ENCODE measurements at places on chromosomes 12 and 14.

DNA sequence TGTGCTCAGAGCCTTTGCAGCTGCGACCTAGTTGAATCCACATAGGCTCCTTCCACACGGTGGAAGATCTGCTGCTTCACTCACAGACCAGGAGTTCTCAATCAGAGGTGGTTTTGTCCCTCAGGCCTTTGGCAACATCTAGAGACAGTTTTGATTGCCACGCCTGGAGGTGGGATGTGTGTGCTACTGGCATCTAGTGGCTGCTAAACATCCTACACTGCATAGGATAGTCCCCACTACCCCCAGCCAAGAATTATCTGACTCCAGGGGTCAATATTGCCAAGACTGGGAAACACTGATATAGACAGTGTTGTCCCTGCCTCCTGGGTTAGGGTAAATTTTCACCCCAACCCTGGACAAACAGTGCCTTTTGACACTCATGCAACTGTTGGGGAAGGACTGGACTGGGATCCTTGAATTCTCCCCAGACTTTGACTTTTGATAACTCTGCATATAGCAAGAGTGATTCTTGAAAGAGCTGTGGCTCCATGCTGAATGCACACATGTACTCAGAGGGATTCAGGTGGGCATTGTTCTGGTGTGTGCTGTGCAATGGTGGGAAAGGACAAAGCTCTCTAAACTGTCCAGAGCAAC is 39.8 kb downstream of the BAZ2A start:
- DNase-seq = peak; percentile 43

DNA sequence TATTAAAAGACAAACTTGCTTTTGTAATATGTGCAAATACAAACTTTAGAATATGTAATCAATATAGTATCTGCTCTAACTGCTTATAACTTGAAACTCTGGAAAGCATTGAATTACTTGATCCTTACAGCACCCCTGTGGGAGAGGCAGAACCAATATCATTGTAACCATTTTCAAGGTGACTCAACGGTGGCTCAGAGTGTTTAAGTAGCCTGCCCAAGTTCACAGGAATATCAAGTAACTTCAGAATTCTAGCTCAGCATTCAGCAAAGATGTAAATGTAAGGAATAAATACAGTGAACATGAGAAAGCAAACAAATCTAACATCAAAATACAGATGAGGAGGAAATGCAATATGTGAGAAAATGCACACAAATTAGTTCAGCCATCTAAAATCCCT is 264.6 kb downstream of the NELL2 start:
- DNase-seq = no peak

GRCh38 chr14:100402631-100403030 is 79.5 kb downstream of the SLC25A47 start:
- no peak for DNase-seq

DNA sequence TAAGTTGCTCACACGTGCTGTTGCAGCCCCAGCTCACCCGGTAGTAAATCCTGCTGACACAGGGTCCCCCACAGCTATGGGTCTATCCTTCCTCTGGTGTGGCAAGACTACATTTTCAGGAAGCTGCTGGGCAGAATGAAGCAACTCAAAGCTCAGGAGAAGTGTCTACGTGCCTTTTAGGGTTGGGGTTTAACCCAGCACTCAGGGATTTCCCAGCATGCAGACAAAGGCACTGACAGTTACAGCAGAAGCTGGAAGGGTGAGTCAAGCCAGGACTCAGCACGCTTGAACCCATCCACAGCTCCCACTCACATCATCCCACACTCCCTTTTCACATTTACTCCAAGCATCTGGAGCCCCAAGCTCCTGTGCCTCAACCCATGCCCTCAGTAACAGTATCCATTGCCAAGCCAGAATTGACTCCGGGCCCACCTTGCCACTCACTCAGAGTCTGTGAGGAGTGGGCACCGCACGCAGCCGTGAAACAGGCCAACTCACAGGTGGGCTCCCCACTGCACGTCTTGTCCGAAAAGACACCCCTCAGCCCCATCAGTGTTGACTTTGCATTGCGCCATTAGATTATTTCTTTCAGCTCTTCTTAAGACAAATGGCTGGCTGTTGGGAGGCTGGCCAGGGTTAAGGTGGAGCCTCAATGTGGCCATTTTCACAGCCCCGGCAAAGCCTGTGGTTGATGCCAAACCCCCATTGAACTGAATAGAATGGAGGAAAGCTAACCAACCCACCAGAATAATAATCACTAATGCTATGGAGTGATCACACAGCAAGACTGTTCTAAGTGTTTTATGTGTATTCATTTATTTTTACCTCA is 59.6 kb downstream of the ZFP36L1 start:
- peak; percentile 92 for DNase-seq

- no peak for DNase-seq
These were observed 190.4 kb upstream of the CPNE8 start for GRCh38 chr12:39095636-39096330.

DNA sequence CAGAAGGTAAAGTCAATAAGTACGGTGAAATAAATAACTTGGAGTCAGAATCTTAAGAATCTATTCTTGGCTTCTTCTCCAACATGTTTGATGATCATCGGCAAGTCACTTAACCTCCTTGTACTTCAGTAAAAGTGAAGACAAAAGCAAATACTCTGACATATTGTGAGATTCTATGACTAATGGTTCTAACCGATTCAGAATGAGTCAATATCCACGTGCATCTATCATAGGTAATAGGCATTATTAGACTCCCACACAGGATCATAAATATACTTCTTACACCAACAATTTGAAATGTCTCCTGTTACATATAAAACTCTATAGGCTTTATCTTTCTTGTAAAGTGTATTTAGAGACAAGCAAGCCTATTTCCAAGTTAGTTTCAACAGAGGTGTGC is 144.4 kb upstream of the ATXN7L3B start:
- no peak for DNase-seq

GRCh38 chr14:73468828-73469375 is 10.6 kb upstream of the NUMB start:
- DNase-seq = no peak

- DNase-seq = no peak
These were observed 6.4 kb downstream of the AP5M1 start for GRCh38 chr14:57275023-57275664.

DNA sequence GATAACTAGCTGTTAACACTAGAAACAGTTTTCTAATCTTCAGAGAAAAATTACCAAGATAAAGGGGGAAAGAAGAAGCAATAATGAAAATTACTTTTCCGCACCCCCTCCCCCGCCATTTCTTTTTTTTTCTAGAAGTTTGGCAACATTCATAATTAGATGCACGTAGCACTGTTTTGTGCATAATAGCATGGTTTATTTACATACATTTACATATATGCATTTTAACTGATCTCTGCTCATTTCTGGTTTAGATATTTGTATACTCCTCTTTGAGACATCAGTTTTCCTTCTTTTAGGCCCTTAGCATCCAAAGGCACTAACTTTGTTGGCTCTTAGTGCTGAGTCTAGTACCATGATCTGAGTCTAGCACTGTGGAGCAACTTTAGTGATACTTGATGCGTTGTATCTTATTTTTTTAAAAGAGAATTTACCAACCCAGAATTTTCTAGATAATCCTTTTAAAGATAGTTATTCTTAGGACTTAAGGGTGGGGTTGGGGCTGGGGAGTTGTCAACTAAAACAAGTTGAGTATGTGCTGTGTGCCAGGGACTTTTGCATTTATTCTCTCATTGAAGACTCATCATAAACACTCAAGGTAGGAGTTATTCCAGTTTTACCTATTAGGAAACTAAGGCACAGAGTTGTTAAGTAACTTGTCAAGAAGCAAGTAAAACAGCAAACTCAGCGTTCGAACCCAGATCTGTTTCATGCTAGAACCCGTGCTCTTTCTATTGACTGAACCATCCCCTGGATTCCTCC is 110.5 kb downstream of the DIP2B start:
- no peak for DNase-seq

- DNase-seq = no peak
These were observed 39.5 kb downstream of the GALNT16 start for GRCh38 chr14:69299286-69300035.

DNA sequence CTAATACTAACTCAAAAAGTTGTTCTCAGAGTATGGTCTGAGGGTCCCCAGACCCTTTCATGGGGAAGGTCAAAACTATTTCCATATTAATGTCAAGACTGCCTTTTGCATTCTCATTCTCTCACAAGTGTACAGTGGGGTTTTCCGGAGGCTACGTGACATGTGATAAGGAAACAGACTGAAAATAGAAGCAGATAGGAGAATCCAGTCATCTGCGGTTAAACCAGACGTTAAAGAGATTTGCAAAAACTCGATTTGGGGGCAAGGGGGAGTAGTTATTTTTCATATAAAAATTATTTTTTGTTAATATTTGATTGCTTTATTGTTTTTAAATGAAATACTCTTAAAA is 1.0 kb upstream of the NAP1L1 start:
- peak; percentile 74 for DNase-seq

GRCh38 chr12:18290386-18290785 is 29.1 kb downstream of the PIK3C2G start:
- no peak for DNase-seq

- no peak for DNase-seq
These were observed 55.3 kb downstream of the ISCA2 start for GRCh38 chr14:74548881-74549280.

- DNase-seq = no peak
These were observed 15.1 kb upstream of the WNK1 start for GRCh38 chr12:737122-737739.

- DNase-seq = no peak
These were observed 3.0 kb downstream of the SSTR1 start for GRCh38 chr14:38210587-38211216.

DNA sequence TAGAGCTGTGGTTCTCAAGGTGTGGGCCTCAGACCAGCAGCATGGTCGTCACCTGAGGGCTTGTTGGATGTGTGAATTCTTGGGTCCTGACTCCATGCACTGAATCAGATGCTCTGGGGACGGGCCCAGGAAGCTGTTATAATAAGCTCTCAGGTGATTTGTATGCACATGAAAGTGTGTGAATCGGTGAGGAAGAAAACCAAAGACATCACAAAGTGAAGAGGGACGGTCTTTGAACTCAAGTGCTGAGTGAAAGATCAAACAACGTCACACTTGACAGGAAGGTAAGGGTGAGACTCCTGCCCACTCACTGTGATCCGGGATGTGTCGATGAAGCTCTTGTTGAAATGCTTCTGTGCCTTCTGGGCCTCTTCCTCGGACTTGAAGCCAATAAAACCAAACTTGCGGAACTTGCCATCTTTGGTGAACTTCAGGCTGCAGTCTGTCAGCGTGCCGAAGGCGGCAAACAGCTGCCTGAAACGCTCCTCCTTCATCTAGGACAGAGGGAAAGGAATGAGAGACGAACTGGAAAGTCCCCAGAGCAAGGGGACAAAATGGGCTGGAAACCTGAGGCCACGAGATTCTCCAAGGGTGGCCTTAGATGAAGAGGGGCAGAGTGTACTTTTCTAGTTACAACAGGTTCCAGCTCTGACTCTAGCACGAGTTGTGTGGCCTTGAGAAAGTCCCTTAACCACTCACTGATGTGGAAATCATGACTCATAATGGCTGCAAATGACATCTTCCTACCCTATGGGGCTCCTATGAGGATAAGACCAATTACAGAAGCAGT is 4.0 kb downstream of the RBM19 start:
- no peak for DNase-seq
